Thoracic aorta (tissue), 2 donors: ENCODE measurements at places on chromosomes 3 and 15.

DNA sequence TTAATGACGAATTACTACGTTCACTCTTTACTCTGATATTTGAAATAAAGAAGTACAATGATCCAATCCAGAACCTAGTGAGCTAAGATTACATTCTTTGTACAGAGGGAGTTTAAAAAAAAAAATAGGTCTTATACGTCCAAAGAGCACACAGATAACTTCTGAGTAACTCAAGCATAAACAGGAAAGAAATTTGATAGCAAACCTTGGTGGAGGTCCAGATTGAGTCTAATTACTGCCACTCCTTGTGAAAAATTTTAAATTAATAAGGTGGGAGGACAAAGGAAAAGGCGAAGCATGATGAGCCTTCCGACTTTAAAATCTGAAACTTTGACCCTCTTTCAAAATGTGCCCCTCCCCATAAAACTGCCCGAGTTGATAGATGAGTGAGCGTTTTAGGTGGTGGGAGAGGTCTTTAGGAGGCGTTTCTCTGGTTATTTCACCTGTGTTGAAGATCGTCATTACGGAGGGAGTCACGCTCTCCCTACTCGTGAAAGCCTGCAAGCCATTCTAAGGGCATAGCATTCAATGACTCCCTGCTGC is 127.0 kb upstream of the ROBO2 start:
- DNase-seq = no peak

GRCh38 chr3:32392536-32393302 is 1.1 kb downstream of the CMTM7 start:
- DNase-seq = peak; percentile 37

DNA sequence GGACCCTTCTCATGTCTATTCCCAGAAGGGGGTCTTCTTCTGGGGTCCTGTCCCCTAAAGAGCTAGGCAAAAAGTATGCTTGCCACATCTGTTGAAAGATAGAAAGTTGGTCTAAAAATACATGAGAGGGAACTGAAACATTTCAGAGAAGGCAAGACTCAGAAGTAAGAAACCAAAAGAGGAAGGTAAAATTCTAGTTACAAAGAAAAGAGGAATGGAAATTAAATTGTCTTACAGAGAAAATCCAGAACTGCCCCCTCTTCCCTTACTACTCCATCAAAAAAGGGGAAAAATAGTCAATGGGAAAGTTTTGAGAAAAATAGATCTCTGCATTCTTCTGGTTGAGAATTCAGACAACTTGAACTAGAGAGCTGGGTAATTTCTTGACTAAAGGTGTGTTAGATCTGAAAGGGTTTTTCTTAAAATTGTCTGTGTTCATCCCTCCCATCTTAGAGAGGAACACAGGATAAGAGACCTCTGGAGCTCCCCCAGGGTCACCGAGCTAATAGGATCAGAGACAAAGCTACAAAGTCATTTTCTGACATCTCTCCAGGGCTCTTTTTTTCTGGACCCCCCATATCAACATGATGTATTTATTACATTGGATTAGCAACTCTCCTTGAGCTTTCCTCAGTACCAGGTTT is 32.3 kb upstream of the CCR2 start:
- no peak for DNase-seq

- DNase-seq = no peak
Measured at GRCh38 chr15:64017082-64017588, 29.1 kb downstream of the DAPK2 start.

- no peak for DNase-seq
Measured at GRCh38 chr3:187291512-187292132, at the start of gene MASP1. MASP1 (minus strand) TSS chr3:187291737; CDS start chr3:187291632, 105 bp downstream.

DNA sequence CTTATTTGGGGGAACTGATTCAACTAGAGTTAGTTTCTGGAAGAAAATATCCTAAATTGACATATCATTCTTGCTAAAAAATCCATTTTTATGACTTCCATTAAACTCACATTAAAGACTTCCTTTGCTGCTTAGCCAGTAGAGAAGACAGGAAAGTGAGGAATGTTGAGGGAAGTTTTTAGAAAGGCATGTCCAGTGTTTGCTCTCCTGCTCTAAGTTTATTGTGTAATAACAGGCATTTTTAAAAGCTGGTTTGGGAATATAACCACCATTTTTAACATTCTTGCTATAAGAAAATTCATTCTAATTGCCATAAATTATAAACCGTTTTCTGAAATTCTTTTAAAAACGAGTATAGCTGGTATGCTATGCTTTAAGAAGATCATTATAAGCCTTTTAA is 428.0 kb downstream of the RAP2B start:
- no peak for DNase-seq

DNA sequence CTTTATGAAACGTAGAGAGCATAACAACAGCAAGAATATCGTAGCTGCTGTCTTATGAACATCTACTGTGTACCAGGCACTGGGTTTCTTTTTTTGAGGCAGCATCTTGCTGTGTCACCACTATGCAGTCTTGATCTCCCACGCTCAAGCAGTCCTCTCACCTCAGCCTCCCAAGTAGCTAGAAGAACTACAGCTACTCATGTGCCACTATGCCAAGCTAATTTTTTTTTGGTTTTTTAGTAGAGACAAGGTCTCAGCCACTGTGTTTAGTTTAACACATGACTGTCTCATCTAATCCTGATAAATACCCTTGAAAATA is 129.9 kb downstream of the VGLL4 start:
- DNase-seq = no peak

DNA sequence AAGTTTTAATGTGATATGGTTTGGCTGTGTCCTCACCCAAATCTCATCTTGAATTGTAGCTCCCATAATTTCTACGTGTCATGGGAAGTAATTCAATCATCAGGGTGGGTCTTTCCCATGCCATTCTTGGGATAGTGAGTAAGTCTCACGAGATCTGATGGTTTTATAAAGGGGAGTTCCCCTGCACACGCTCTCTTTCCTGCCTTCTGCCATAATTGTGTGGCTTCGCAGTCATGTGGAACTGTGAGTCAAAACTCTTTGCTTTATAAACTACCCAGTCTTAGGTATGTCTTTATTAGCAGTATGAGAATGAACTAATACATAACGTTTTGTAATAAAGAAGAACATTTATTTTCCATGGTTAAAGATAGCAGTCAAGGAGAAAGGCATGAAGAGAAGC is 39.2 kb upstream of the GOLIM4 start:
- DNase-seq = no peak

DNA sequence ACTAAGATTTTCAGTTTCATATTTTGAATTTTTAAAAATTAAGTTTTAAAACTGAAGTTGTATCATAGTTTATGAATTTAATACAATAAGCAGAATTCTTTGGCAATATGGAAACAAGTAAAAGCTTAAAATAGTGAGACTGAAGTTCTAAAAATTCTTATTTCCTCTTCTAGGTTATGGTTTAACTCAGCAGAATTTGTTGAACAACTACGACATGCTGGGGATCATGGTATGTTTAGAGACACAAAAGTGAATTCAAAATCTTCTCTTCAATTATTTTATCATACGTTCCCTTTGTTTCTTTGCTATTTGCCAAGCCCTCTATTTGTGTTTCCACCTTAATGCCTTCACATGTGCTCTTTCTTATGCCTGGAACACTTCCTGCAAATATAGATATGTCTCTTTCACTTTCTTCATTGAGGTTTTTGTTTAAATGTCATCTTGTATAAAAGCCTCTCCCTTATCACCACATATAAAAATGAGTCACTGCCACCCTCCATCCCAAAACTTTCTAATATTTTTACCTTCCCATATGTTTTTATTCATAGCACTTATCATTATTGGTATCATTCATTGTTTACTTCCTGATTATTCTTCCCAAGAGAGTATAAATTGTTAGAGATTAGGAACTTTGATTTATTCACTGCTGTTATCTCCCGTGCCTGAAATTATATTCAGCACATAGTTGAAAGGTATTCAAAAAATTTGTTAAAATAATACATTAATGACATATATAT is 6.4 kb downstream of the SUCNR1 start:
- no peak for DNase-seq

DNA sequence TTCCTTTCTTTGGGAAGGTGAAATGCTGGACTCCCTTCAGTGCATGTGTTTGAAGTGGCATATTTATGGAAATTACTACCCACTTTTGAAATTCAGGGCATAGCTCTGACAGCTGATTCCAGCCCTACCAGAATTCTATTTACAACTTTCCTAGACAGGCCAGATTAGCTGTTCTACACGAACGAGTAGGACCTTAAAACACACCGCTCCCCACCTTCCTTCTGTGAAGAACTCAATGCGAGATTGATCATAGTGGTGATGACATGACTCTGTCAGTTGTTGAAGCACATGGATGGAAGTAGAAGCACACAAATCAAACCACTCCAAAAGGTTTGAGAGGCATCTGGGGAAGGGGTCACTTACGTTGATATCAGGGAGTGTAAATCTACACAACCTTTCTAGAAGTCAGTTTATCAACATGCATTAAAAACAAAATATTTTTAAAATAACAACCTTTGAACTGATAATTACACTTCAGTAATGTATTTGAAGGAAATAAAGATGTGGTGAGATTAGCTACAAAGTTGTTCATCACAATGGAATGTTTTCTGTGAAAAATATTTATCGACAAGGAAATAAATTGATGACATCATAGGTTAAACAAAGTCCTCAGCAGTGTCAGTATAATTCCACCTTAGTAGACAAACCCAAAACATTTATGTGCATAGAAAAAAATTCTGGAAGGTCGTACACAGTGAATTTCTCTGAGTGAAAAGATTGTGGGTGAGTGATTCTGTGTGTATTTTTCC is 29.8 kb downstream of the RARB start:
- DNase-seq = no peak

- DNase-seq = no peak
Measured at GRCh38 chr3:158339638-158340037, 229.7 kb downstream of the RSRC1 start.

DNA sequence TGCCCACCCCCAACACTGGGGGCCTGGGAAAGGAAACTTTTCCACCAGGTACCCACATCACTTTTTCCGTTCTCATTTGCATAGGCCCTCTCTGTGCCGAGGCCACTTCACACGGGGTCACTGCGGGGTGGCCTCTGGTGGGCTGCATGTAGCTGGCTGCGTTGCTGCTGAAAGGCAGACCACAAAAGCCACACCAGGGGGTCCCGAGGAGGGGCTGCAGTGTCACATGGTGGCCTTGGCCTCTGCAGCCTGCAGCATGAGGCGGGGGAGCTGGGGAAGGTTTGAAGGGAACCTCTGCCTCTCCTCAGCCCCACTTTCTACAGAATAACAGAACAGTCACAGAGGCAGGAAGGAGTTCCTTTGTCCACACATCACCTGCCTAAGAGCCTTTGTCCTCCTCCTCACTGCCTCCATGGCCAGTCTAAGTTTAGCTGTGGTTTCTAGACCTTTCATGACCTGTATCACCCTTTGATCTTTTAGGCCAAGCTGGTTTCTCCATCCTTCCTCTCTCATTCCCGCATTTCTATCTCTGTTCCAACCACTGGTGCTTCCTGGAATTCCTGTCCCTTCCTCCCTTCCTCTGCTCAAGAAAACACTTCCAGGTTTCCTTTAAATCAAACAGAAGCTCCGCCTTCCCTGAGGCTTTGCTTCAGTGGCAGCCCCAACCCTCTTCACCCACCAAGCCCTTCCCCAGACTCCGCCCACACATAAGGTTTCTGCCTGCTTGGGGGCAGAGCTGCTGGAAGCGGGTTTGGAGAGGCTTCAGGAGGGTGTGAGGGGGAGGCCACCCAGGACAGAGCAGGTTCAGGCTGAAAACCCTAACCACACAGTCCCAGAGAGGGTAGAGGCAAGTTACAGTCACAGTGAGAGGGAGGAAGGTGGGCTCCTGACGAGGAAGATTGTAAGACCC is 150.7 kb upstream of the TLE3 start:
- DNase-seq = no peak

GRCh38 chr3:63911509-63911872 is 692 bp downstream of the SCAANT1 start:
- no peak for DNase-seq

GRCh38 chr3:14780927-14781507 is 37.7 kb upstream of the FGD5 start:
- DNase-seq = no peak

- DNase-seq = peak; percentile 73
Measured at GRCh38 chr3:11514191-11514821, 129.4 kb downstream of the VGLL4 start.

DNA sequence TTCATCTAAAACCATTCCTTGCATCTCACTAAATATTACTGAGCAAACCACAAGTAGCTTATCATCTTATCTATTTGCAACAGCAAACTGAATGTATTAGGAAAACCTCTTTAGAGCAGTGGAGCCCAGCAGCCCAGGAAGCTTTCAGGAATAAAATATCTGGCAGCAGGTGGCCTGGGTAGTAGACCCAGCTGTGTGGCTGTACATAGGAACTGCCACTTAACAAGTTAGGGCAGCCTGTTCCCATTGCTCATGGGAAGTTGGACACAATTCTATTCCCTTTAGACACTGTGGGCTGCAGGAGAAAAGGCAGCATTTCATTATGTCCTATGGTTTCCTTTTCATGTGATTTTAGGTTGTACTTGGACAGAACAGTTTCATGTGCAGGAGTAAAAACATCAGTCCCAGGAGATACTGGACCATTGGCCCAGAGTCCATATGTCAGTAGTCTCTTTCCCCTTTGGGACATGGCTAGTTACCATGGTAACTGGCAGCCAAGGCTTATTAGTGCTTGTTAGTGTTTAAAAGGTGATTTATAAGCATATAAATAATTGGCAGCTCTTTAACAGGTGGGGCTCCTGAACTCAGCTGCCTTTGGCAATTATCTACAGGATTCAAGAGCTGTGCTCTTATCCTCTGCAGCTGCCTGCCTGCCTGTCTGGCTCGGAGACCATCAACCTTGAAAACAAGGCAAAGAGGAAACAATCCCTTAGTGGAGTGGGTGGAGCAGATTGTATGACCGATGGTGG is 28.9 kb upstream of the LSAMP start:
- no peak for DNase-seq

DNA sequence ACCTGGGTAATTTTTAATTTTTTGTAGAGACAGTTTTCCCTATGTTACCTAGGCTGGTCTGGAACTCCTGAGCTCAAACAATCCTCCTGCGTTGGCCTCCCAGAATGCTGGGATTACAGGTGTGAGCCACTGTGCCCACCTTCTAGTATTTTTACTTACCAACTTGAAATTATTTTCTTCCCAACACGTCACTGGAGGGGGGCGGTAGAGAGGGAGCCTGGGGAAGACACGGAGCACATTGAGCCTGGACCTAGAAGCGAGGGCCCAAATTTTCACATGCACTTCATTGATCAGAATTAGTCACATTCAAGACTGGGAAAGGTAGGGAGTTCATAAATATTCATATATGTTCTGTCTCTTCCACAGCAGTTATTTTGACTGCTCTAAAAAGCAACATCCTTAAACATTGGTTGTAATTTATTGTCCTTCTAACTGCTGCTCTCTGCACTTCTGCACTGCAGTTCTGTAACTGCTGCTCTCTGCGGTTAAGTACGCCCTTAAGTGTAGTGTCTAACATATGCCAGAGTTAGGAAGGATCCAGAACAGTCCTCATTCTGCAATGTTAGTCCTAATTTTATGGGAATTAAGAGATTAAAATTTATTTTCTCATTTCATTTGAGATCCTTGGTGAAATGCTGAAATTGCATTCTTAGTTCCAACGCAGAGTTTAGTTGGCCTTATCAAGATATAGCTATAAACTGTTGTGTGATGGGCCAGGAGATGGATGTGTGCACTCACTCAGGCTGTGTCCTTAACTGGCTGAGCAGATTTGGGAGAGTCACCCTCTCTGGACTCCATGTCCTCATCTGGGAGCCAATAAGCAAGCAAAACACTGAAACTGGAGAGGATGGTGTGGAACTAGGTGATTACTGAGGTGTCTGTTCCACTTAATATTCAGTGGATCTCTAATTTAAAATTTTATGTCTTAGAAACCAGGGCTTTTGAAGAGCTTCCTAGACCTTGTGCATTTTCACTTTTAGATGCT is 98.2 kb downstream of the STRIT1 start:
- DNase-seq = no peak
